ENCODE measurements at places on chromosomes 1 and 21.

GRCh38 chr1:185158800-185159199 is 1.8 kb downstream of the SWT1 start:
- no peak for DNase-seq

DNA sequence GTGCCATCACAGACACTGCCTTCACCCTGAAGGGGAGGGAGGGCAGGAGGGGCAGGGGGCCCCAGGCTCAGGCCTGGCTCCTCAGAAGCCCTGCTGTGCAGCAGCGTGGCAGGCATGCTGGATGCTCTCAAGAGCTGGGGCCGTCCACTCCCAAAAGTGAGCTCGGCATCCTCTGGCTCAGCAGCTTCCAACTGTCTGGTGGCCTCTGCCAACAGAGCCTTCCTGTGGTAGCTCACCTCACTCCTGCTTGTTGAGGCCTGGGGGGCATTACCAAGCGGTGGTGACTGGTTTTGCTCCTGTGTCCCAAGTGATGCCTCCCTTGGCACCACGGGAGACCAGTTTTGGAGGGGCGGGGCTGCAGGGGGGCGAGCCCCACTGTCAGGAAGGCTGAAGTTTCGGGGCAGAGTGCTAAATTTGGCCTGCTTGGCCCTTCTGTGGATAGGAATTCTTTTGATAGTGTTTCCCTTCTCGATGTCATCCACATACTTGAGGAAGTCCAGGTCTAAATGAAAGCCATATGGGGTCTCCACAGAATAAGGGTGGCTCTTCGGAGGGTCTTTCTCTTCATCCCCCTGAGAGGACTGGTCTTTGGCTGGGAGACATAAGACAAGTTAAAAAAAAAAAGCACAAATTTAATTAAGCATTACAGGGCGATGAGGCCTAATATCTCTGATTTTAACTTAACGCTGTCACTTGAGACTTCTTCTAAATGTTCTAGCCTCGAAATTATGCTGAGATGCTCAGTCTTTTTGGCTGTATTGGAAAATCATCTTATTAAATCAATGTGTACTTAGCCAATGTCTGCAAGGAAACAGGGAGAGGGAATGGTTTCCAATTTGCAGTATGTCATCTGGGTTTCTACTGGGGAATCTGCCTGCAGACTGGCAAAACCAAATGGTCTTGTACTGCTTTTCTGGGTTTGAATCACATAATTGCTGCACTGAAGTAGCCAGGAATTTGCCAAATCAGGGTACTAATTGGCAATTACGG is 44.4 kb downstream of the KANK4 start:
- DNase-seq, result no peak

- DNase-seq, result no peak
Measured at GRCh38 chr1:12368646-12369045, 138.8 kb downstream of the VPS13D start.

GRCh38 chr21:34511787-34512455 is at the start of gene KCNE1:
Gene KCNE1, minus strand, starts transcription at chr21:34512210. Its CDS starts 62,576 bp downstream, at chr21:34449634.
- no peak for DNase-seq

DNA sequence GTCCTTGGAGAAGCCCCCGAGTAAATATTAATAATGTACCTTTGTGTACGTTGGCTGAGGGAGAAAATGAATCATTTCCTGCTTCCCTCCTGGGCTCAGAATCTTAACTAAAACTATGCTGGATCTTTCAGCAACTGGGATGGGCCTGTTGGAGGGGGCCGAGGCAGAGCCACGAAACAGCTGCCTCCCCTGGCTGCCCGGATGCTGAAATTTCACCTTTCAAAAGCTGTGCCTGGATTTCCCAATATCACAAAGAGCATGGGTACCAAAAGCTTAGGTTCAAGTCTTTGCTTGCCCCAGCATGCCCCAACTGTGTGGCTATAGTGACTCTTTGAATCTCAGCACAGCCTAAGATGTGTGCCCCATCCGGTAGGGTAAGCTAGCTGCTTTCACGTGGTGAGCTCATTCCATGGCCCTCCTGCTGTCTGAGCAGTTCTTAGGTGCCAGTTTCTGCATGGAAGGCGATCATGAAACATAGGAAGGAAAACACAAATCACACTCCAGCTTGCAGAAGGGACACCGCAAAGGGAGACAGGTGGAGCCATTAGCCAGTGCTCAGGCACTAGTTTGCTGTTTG is 473.5 kb downstream of the PTPRU start:
- no peak for DNase-seq

Data from GM04503 (cell line).